Activated T-helper 17 cell treated with anti-CD3 and anti-CD28 coated beads, Interleukin-2, amount 50 U/mL, for 72 hours (primary cell): ENCODE measurements at places on chromosomes 12 and 14. TPM values are rescaled to one million over a fixed set of nuclear protein-coding genes. Genes with fewer than 3 reads are reported as not detected.

GRCh38 chr14:43215524-43215923, 1291.6 kb downstream of the FSCB start:
- ATAC-seq: no peak

GRCh38 chr12:52952076-52952801, 3.3 kb downstream of the KRT18 start:
- ATAC-seq: no peak

DNA sequence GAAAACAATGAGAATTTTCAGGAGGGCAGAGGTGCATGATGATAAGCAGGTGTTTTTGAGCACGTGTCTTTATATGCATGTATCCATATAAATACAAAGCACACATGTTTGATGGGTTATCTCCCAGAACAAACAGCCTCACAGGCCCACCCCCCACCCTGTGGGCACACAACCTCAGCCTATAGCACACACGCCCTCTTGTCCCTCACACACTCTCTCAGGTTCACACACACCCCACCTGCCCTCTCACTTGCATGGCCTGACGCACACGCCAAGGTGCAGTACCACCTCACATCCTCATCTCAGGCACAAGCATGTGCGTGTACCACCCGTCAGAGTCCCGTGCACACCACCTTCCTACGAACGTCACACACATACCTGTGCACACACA, 8.6 kb upstream of the KRT8 start:
- no peak for ATAC-seq

- peak; percentile 57 for ATAC-seq
These were observed 9.9 kb downstream of the DPF3 start for GRCh38 chr14:72883961-72884360.

DNA sequence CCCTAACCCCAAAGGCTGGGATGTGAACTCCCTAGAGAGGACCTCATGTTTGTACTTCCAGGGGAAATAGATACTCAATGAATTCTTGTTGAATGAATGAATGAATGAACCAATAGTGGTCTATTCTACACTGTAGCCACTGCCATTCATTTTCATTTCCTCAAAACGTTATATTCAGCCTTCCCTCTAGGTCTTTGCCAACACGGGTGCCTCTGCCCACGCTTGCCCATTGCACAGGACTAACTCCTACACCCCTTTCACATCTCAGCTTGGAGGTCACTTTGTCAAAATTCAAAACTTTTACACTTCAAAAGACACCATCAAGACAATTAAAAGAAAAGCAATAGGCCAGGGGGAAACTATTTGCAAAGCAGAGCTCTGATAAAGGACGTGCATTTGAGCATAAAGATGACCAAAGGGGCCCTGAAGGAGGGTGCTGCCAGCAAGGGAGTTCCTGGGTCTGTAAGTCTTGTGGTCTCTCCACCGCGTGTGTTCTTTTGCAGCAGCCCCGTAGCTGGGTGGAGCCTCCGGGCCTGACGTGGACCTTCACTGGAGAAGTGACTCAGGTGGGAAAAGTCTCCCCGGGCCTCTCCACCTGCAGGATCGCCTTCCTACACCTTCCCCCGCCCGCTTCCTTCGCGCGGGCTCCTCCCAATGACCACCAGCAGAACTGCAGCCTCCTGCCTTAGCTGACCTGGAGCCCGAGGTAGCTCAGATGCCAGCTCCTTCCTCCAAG, 31.5 kb downstream of the TMEM63C start:
- peak; percentile 53 for ATAC-seq

DNA sequence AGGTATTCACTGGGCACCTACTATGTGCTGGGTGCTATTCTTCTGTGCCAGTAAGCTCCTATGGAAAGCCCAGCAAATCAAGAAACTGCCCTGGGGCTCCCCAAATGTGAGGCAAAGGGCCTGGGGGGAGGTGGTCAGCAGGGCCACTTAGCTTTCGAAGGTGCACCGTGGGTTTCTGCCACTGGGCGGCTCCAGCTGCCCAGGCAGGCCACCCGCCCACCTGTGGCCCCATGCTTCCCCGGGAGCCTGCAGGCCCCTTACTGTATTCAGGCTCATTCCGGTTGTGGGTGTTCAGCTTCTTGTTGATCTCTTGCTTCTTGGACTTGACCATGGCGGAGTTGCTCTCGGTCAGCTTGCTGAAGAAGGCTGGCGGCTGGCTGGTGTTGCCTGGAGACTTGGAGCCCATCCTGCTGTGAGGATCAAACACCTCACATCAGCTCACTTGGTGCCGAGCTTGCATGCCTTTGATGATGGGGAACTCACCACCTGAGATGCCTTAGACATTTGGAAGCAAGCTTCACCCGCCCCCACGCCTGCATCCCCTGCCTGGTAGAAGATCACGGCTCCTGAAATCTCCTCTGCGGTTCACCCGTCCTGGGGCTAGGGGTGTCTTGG, 37.3 kb downstream of the RFLNA start:
- ATAC-seq: no peak

- no peak for ATAC-seq
These were observed 127.8 kb downstream of the TSPAN9 start for GRCh38 chr12:3204730-3205531.

DNA sequence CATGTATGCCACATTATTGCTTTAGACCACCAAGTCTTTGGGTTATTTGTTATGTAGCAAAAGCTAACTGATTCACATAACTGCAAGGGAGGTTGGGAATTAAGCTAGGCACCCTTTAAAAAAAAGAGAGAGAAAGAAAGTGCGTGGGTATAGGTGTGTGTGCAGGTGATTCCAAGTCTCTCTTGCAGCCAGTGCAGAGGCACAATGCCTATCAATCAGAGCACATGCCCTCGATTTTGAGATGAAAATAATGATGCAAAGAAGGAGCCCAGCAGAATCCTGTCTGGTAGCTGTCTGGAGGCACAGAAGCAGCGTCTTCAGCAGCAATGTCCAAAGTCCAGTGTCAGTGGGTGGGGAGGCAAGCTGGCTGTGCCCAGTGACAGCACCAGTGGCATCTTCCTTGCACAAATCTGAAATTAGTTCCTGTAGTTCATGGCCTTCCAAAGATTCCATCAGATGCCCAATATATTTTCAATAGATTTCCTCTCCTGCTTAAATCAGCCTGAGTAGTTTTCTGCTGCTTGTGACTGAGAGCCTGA, 62.4 kb upstream of the TBPL2 start:
- no peak for ATAC-seq

- no peak for ATAC-seq
These were observed 199.9 kb downstream of the CCDC91 start for GRCh38 chr12:28390206-28390605.

GRCh38 chr14:87264272-87264785, 728.7 kb downstream of the GALC start:
- no peak for ATAC-seq

TOMM20L gene
- not detected for total RNA-seq

INHBC gene
- total RNA-seq: not detected

ACSS3 gene
- not detected for total RNA-seq

OTUB2 gene
- 11.0 TPM for total RNA-seq

SPX gene
- 1.5 TPM for total RNA-seq

HOXC13 gene
- not detected for total RNA-seq

BRMS1L gene
- 5.4 TPM for total RNA-seq
